ENCODE measurements at places on chromosomes 16 and 17. TPM values are rescaled to one million over a fixed set of nuclear protein-coding genes. Genes with fewer than 3 reads are reported as not detected.

The FOXN1 gene
- total RNA-seq = not detected

The CD79B gene
- total RNA-seq = 19.1 TPM

The C17orf78 gene
- not detected for total RNA-seq

The KDM6B gene
- total RNA-seq = 3.7 TPM

The BFAR gene
- total RNA-seq = 151 TPM

The SPEM1 gene
- not detected for total RNA-seq

The STXBP4 gene
- total RNA-seq = 15.9 TPM

The CDRT15 gene
- total RNA-seq = not detected

The FLCN gene
- 53.9 TPM for total RNA-seq

The SCGB1C2 gene
- total RNA-seq = not detected

The DHRS7C gene
- not detected for total RNA-seq

The KRTAP16-1 gene
- not detected for total RNA-seq

The MYH2 gene
- not detected for total RNA-seq

The PNMT gene
- not detected for total RNA-seq

The FAM171A2 gene
- 2.9 TPM for total RNA-seq

The IL17C gene
- not detected for total RNA-seq

The ZNF267 gene
- 15.6 TPM for total RNA-seq

The FOXJ1 gene
- not detected for total RNA-seq

The HOXB9 gene
- not detected for total RNA-seq

The P2RX5 gene
- total RNA-seq = 0.36 TPM

The GPR142 gene
- total RNA-seq = not detected

The SLC38A8 gene
- total RNA-seq = 4.2 TPM

The MTSS2 gene
- total RNA-seq = 45.3 TPM

The CDRT15L2 gene
- total RNA-seq = not detected

The KRTAP9-8 gene
- total RNA-seq = not detected

The EIF4A3 gene
- total RNA-seq = 99.2 TPM

The MRPL10 gene
- 37.3 TPM for total RNA-seq

The KRTAP2-3 gene
- not detected for total RNA-seq

The RNF43 gene
- total RNA-seq = 2.3 TPM

The GAST gene
- not detected for total RNA-seq

The MT1H gene
- not detected for total RNA-seq

The NPIPA5 gene
- total RNA-seq = not detected

The AANAT gene
- not detected for total RNA-seq

The SRL gene
- not detected for total RNA-seq

The GSDMA gene
- not detected for total RNA-seq

The RDM1 gene
- 1.4 TPM for total RNA-seq

The TEDC2 gene
- 7.6 TPM for total RNA-seq

The PIGS gene
- total RNA-seq = 56.6 TPM

The TMC7 gene
- total RNA-seq = 0.67 TPM
